Dermis blood vessel endothelial cell (primary cell): ENCODE measurements at places on chromosomes 7 and 10.

- no peak for DNase-seq
Observed at GRCh38 chr7:63117-63480, 129.3 kb upstream of the FAM20C start.

DNA sequence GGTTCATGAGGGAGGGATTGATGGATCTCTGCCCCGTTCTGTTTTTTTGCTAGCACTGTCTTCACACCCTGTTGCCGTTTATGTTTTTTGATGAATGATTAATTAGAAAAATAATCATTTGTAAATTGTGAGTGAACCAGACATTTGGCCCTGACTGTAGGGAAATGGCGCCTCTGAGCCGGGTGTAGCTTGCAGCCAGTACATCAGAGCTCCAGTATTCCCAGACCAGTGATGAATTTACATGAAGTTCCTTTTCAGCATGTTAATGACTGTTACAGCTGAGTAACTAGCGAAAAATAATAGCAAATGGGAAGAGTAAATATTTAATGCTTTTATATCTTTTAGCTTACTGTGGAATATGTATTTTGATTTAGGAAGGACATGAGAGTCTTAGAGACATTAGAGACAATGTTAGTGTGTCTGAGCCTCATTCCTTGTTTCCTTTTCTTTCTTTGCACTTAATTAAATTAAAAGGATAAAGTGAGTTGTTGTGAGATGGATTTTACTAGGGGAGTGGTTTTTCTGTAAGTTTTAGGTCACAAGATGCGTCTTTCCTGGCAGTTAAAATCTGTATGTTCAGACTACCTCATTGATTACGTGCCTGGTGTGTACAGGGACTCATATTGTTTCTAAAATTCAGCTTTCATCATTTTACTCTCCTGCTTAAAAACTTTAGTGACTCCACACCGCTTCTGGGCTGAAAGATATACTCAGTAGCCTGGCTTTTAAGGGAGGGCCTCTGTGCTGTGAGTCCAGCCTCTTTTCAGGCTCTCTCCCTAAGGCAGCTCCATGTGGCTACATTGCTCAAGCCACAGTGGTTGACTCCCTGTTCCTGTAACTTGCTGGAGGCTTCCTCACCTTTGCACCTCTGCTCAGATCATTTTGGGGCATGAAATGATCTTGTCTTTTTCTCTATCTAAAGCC, 86.4 kb downstream of the AUTS2 start:
- DNase-seq = no peak

DNA sequence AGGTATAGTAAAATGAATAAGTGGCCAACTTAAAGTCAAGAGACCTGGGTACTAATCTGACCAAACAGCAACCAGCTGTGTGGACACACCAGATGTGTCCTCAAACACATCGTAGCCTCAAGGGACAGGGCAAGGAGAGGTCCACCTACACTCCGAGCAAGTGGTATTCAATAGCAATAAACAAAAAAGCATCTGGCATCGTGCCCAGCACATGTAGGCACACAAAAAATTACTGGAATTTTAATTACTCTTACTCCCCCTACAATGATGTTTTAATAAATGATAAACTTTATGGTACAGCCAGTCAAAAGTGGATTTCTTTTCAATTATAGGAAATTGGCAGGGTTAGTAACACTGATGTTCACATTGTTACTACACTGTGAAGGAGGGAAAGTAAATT, 3.5 kb upstream of the RGS10 start:
- peak; percentile 39 for DNase-seq

DNA sequence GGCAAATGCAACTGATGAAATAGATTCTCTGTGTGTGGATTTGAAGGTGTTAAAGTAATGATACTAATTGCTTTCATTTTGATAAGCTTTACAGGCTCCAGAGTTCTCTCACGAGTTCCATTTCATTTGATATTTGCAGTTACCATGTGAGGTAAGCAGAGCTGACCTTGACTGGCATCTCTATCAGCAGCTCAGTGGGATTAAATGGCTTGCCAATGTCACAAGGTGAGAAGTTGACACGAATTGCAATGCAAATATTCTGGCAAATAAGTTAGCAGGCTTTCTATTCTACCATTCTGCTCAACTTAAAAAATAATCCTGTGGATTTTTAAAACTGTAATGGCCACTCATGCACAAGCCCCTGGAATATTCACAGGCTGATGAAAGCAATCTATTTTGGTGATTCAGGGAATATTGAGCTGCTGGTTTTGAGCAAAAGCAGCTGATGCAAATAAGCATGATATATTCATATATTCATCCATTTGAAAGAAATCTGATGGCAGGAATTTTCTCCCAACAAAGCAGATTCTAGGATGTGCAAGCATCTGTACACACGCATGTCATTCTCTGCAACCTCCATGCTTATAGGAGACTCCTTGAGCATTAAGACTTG, 64.5 kb upstream of the ANKRD1 start:
- DNase-seq = no peak

GRCh38 chr10:131024259-131025131, 287.0 kb downstream of the TCERG1L start:
- no peak for DNase-seq

DNA sequence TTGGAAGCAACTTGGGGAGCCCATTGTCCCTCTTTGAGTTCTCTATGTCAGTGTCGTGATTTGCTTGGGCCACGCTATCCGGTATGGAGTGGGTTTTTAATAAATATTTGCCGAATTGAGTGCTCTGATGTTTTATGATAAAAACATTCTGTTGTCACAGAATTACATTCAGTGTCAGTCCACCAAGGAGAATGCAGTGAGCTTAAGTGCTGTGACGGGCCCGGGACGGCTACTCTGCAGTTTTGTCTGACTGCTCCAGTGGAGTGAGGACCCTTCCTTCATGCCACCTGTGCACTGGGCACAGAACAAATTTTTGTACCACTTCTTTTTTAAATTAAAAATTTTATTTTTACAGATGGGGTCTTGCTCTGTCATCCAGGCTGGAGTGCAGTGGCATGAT, 76.0 kb downstream of the CARD11 start:
- DNase-seq = no peak

DNA sequence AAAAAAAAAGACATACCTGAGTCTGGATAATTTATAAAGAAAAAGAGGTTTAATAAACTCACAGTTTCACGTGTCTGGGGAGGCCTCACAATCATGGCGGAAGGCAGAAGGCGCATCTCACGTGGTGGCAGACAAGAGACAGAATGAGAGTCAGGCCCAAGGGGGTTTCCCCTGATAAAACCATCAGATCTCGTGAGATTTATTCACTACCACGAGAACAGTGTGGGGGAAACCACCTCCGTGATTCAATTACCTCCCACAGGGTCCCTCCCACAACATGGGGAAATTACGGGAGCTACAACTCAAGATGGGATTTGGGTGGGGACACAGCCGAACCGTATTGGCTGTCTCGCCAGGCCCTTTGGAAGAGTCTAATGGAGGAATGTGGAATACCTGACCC, 9.0 kb upstream of the MAFK start:
- DNase-seq = no peak

DNA sequence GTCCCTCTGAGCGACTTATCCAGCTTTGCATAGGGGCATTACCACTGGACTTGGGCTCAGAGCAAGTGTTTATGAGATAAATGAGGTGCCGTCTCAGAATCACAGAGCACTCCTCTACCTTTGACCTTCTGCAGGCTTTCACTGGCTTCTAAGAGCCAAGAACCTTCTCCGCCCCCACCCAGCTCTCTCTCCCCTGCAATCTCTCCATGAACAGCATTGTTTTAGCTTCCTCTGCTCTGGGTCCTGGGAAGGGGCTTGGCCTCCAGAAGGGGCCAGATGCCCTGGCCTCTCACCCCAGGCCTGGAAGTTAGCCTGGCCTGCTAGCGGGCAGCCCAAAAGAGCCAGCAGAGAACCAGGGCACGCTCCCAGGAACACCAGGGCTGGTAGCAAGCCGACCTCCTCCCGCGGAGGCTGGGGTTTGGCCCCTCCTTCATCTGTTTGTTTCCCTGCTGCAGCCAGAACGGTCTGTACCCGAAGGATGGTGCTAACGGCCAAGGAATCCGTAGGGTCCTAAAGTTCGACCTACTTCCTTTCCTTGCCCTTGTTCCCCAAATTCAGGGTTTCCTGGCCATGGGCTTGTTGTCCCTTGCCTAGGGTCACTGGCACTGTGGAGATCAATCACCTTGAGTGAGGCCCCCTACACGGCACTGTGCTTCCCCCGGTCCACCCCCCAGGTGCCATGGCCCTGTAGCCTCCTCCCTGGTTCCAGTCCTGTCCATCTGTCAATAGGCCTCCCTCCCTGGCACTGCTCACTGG, 18.7 kb upstream of the DDIT4 start:
- peak; percentile 74 for DNase-seq

- DNase-seq = no peak
Observed at GRCh38 chr10:78348411-78349164, 314.9 kb downstream of the RPS24 start.

- DNase-seq = no peak
Observed at GRCh38 chr7:5488286-5488878, 64.7 kb upstream of the TNRC18 start.

GRCh38 chr10:96416643-96417042, 57.8 kb upstream of the OPALIN start:
- no peak for DNase-seq

GRCh38 chr10:132373241-132373955, 23.6 kb upstream of the PWWP2B start:
- no peak for DNase-seq

GRCh38 chr7:128737867-128738385, 1.2 kb upstream of the CALU start:
- peak; percentile 54 for DNase-seq

GRCh38 chr10:118216571-118217170, 125.5 kb downstream of the FAM204A start:
- no peak for DNase-seq

GRCh38 chr10:96666741-96667140, 53.6 kb downstream of the PIK3AP1 start:
- DNase-seq = no peak

DNA sequence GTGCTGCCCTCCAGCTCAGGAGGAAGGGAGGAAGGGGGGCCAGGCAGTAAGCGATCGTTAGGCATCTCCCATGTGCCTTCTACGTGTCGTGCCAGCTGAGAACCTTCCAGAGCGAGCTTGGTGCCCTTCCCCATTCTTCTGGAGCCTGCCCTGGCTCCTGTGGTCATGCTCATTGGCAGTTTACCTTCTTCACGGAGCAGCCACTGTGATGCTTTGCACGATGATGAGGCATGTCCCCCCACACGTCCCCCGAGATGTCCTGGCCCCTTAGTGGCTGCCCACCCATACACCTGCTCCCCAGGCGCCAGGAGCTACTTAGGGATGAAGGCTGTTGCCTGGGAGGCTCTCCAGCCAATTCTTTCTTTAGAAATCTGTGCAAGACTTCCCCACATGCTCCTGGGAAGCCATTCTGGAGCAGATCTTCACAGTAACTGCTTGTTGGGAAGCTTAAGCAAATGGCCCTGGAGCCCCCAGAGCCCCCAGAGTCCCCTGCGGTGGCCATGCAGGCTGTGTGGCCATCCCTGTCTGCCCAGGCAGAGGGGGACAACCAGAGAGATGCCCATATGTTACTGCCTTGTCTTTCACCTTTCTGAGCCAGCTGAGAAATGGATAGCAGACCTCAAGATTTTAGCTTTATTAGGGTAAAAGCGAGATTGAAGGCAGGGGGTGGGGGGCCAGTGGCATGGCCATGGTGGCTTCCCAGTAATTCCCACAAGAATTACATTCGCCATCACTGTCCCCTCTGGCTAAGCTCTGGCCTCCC, 199.0 kb downstream of the EBF3 start:
- DNase-seq = no peak

DNA sequence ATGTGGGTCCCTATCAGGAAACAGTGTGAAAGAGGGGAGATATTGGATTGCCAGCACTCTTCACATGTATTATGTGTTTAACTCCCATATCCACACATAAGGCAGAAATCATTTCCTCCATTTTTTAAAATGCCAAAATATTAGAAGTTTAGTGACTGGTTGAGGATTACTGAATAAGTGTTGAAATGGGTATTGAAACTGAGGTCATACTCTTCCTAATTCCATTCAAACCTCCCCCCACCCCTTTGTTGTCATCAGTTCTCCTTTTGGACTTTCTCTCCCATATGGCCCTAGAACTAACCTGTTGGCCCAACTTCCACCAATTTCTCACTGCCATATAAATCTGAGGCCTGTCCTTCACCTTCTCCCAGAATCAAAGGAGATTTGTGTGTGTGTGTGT, 81.6 kb downstream of the EVX1 start:
- no peak for DNase-seq

DNA sequence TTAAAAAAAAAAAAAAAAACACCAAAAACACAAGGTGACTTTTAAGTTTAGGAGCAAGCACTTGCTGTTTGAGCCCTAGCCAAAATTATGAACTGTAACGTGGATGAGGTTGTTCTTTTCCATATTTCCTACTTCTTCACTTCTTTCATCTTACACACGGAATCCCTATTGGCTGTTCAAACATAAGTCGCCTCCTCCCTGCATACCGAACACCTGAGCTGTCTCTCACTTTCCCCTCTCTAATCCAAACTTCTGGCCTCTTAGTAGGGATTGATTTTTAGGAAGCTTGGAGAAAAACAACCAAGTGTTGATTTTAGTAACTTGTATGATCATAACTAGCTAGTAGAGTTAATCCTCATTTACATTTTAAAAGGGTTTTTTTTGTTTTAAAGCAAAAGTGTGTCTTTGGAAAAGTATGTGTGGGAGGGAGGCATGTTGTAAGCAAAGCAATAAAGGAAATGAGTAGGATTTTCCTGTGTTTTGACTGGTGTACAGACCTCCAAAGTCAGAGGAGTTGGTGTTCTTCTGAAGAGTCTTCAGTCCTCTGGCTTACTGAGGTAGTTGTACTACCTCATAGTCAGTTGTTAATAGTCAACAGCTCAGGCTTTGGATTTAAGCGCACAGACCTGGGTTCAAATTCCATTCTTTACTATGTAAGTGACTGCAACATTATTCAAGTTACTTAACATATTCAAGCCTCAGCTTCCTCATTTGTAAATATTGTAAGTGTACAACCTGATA, 39.3 kb downstream of the RABGEF1 start:
- DNase-seq = peak; percentile 81

- DNase-seq = no peak
Observed at GRCh38 chr10:129331839-129332220, 135.2 kb upstream of the MGMT start.

- DNase-seq = no peak
Observed at GRCh38 chr7:147276106-147276505, 1159.5 kb downstream of the CNTNAP2 start.

DNA sequence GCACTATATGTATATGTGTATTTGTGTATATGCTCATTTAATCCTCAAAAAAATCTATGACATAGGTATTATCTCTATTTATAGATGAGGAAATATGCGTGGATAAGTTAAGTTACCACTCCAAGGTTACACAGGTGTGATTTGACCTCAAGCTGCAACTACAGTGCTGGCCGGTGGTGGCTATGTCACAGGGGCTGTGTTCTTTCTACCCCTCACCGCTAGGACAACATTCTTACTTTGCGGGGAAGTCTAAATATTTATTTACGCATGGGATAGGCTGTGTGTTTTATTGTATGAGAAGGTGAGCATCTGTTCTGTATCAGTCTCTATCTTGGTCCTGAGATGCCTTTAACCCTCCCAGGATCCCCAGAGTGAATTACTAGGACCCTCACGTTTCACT, 60.0 kb downstream of the CREB5 start:
- no peak for DNase-seq

GRCh38 chr10:108450280-108450679, 1285.8 kb upstream of the SORCS1 start:
- DNase-seq = no peak
